ENCODE measurements at places on chromosomes 4 and X.
A peak's percentile ranks its signal among the peaks of the same experiment; 100 is the strongest.

DNA sequence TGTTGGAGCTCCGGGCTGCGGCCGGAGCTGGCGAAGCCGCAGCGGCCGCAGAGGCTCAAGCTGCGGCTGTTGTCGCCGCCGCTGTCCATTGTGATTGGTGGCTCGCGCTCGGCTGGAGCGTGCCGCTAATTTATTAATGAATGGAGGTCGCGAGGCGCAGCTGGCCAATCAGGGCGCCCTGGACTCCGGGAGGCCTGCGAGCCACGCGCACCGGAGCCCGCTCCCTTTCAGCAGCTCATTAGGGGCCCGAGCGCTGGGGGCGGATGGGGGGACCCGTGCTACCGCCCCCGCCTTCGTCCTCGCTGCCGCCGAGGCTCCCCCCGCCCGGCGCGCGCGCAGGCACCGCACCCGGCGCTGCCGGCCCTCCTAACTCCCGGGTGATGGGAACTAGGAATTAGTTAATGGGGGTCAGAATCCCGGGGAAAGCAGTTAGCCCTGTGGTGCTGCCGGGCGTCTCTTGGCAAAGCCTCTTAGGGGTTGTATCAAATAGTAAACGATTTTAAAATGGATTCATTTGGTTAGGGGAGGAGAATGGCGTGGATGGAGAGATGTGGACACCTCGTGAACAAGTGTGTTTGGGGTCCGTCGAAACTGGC, 589 bp upstream of the NEUROG2 start:
- DNase-seq = no peak

- peak; percentile 65 for DNase-seq
These were observed 49.4 kb downstream of the RTL9 start for GRCh38 chrX:110407910-110408545.

DNA sequence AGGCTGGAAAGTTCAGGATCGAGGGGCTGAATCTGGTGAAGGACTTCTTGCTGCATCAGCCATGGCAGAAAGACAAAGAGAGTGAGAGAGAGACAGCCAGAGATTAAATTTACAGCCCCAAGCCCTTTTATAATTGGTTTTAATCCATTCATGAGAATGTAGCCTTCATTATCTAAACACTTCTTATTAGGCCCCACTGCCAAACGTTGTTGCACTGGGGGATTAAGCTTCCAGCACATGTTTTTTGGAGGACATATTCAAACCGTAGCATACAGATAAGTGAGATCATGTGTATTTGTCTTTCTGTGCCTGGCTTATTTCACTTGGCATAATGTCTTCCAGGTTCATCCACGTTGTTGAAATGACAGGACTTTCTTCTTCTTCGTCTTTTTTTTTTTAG, 524.7 kb downstream of the SPRY1 start:
- DNase-seq = no peak

DNA sequence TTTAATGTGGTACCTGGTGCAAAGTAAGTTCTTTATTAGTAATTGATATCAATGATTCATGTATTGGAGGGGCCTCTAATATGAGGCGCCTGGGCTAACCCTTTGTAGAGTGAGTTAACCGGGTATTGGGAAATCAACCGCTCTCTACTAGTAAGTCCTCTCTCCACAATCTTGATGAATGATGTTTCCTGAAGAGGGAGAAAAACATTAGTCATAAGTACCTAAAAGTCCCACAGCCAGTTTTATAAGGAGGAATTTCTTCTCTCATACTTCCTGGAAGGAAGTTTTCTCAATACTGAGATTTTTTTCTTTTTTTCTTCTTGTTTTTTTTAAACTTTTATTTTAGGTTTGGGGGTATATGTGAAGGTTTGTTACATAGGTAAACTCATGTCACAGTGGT, 62.3 kb downstream of the AGTR2 start:
- no peak for DNase-seq

- no peak for DNase-seq
These were observed 73.3 kb downstream of the TASL start for GRCh38 chrX:30504309-30504708.

GRCh38 chr4:25879091-25879584, 16.4 kb upstream of the SEL1L3 start:
- DNase-seq = no peak
